ENCODE measurements at places on chromosomes 6 and 20.

- DNase-seq = no peak
Observed at GRCh38 chr6:107460083-107460631, 793 bp upstream of the PDSS2 start.

- DNase-seq = no peak
Observed at GRCh38 chr6:117677553-117678141, 2.4 kb downstream of the NUS1 start.

DNA sequence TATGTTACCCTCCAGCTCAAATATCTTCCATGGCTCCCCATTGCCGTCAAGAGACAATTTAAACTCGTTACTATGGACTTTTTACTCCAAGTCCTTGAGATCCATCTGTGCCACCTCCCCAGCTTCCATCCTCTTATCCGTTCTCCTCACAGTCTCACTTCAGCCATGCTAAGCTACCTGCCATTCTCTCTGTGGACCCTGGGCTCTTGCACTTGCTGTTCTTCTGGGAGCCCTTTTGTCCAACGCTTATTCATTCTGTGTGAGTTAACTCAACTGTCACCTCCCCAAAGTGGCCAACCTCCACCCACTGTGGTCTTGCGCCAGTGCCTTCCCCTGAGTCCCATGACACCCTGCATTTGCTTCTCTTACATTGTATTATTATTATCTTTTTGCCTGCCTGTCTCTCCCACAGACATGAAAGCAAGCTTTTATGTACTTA, 132.4 kb downstream of the BCAS1 start:
- DNase-seq = no peak

DNA sequence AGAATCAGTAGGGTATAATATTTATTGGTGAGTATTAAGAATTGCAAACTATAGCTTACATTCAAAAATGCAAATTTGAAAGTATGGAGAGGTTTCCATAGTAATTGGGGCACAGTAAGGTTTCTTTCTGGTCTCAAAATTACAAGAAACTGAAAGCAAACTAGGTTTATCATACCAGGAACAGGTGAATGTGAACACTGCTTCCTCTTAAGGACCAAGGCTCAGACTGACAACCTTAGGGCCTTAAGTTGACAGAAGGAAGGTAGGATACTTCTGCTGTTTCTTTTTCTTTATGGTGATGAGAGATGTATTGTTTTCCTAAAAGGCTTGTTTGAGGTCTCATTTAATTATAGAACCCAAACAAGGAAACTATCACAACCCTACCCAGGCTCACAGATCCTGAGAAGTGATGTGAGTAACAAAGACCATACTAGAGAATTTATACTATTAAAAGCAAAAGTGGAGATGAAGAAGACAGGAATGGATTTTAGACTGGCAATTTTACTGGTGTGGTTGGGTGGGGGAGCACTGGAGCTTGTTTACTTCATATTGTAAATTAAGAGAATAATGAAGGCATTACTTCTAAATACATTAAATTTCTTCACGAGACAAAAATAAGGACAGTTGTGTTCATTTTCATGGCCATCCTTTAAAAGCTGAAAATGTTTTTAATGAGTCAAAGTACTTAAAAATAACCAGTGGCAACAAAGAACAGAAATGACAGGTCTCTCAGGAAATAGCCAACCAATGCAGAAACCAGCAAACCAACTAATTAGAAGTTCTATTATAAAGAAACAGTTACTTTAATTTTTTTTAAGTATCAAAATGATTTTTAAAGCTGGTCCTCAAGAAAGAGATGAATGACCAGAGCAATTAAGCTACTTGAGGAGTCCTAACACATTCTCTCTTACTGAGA, 21.3 kb downstream of the STAU1 start:
- no peak for DNase-seq

DNA sequence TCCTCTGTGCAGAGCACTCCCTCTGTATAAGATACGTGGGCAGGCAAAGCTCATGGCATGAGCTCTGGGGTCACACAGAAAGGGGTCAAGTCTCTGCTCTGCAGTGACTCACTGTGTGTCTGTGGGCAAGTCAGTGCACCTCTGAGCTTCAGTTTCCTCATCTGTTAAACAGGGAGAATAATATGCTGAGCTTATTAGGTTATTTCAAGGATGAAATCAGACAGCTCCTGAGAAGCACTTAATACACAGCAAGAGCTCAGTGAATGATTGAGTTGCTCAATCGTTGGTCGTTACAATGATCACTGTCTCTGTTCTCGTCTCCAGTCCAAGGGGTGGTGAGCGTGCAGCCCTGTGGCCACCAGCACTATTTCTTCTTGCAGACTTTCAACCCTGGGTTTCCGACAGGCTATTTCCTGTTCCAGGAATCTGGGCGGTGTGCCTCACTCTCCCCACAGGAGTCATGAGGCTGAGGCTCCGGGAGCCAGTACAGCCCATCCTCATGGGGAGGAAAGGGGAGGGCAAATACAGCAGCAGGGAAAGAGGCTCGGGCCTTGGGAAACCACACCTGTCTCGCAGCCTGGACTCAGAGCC, 28.9 kb downstream of the KIAA1755 start:
- no peak for DNase-seq

DNA sequence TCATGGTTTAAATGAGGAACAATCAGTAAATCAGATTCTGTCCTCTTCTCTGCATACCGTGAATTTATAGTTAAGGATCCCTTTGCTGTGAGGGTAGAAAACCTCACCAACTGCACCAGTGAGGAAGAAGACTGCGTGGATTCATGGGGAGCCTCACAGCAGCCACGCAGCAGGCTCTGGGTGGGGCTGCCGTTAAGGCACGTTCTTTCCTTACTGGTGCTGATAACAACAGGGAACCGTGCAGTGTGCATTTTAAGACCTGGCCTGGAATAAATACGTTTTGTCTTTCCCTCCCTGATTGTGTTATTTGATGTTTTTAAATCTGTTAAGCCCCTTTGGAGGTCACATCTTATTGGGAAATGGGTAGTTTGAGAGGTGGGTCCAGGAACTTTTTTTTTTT, 17.6 kb upstream of the MYLK2 start:
- DNase-seq = no peak

DNA sequence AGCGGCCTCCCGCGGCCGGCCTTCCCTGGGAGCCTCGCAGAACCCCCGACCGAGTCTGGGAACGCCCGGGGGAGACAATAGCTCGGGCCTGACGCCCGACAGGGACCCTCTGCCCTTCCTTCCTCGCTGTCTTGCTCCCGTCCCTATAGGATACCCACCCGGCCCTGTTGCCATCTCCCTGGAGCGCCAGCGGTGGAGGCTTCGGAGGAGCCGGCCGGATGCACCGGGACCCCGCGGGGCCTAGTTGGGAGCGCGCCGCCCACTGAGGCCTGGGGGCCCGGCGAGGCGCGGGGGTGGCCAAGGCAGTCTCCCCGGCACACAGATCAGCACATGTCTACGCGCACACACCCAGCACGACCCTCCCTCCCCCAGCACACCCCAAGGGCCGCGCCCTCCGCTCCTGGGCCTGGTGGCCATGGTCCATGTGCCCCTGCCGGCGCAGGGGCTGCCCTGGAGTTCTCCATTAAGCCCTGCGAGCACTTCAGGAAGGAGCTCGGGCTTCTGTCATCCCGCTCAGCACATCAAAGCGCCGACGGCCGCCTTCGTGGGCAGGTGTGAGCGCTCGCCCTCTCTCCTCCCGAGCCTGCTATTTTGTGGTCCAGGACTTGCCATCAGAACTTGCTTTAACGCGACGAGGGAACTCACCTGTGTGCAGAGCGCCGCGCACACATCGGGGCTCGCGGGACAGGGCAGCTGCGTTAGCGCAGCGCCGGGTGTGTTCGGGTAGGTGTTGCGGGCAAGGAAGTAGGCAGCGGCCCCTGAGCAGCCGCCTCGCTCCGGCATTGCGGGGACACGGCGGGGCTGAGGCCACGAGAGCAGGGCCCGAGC, 3.7 kb downstream of the FOXF2 start:
- DNase-seq = no peak

DNA sequence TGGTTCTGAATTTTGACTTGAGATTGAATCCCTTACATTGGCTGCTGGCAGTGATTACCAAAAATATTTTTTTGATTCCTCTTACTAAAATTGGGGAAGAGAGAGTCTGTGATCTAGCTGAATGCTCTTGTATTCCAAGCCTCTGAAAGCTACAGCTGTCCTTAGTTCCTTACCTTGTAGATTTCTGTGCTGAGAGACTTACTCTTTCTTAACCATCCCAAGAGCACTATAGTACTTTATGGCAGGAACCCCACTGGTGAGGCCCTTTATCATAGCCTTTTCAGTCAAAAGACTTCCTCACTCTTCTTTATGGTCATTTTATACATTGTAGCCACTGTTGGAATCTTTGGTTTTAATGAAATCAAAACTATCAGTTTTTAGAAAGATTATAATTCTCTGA, 19.1 kb upstream of the ERVFRD-1 start:
- DNase-seq = no peak

DNA sequence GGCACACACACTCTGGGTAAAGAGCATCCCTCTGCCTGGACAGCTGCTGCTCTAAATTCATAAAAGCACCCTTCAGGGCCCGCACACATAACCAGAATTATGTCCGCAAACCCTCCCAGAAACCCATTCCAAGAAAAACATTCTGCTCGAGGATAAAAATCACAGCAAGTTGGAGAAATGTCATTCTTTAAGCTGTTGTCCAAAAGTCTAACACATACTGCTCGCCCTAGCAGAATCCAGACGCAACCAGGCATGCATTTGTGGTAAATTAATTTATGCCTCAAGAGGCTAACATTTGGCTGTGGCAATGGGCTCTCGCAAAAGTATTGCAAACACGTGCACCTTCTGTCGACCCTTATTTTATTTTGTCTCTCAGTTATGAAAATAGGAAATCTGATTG, 116.1 kb upstream of the INSM1 start:
- no peak for DNase-seq

DNA sequence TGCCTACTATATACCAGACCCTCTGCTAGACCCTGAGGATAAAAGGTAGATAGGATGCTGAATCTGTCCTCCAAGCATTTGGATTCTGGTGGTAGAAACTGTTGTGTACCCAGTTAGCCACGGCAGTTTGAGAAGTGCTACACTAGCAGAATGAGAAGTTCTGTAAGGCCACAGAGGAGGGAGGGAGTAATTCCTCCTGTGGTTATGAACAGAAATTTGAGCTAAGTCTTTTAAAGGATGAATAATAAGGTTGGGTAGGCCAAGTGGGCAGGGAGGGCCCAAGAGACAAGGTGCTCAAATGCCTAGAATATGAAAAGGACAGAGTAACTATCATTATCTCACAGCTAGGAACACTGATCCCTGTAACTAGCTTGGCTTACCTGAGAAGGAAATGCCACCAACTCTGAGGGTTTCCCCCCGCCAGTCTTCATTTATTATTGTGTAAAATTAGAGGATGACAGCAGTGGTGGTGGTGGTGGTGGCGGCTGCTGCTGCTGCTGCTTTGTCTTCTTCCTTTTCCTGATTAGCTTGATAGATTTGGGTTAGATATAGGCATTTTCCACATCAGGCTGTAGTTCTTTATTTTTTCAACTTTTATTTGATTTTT, 243.3 kb downstream of the PRL start:
- no peak for DNase-seq

- no peak for DNase-seq
Observed at GRCh38 chr6:84688141-84688873, 76.1 kb downstream of the TBX18 start.

DNA sequence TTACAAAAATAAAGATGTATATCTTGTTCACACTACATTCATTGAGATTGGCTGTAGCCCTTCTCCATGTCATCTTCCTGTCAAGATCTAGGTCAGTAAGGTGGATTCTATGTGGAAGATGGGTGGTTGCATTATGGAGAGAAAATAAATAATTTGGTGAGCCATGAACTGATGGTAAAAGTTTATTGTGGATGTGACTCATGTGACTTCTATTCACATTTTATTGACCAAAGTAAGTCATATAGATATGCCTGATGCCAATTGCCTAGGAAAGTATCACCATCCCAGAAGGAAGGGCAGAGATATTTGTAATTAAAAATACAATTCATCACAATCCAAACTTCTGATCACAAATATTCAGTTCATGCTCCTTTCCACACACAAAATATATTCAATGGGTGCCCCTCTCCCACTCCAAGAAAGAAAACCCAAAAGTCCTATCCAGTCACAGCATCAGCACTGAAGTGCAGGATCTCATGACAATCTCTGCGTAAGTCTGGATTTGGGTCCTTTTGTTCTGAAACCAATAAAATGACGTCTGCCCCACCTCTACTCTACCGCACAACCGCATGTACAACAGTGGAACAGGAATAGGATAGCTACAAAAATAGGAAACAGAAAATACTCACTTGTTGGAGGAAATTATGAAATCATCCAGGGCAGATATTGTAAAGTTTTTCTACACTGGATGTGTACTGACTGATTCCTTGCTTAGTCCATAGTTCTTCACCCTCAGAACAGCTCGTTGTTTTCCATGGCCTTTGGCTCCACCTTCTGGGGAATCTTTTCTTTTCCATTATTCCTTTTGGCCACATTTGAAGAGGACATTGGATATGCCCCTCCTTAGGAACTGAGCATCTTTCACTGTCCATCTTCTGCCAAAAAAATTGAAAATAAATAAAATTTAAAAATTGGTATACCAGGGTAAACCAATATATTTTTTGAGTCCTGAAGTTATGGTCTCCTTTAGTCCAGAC, 16.1 kb upstream of the SLC17A3 start:
- DNase-seq = no peak

DNA sequence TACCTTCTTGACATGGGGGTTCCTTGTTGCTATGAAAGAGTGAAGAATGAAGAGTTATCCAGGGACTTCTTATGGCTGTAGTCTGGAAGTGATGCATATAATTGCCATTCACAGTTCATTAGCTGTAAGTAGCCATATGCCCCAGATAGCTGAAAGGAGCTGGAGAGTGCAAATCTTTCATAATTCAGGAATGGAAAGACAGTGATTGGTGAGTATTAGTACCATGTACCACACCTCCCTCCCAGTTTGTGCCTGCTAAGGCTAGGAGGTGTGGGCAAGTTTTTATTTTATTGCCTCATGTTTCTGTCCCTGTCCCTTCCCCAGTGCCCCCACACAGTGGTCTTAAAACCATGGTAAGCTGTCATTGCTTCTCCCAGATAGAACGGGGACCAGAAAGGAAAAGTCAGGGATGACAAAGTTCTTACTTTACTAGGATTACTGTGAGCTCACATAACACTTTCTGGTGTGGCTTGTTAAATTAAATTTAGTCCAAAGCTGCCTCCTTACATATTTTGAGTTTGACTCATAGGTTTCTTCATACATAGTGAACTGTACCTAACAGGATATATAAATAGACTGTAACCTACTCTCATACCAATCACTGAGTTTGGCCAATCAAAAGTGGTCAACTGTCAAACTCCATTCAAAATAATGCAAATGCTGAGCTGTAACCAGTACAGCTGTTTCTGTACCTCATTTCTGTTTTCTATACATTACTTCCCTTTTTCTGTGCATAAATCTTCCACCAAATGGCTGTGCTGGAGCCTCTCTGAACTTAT, 119.4 kb downstream of the RFPL4B start:
- no peak for DNase-seq

GRCh38 chr20:50562262-50562701, 52.1 kb downstream of the PTPN1 start:
- DNase-seq = no peak
